ENCODE measurements at places on chromosomes 7 and 10.

GRCh38 chr7:18177129-18177814, 149.6 kb upstream of the PRPS1L1 start:
- DNase-seq: no peak

DNA sequence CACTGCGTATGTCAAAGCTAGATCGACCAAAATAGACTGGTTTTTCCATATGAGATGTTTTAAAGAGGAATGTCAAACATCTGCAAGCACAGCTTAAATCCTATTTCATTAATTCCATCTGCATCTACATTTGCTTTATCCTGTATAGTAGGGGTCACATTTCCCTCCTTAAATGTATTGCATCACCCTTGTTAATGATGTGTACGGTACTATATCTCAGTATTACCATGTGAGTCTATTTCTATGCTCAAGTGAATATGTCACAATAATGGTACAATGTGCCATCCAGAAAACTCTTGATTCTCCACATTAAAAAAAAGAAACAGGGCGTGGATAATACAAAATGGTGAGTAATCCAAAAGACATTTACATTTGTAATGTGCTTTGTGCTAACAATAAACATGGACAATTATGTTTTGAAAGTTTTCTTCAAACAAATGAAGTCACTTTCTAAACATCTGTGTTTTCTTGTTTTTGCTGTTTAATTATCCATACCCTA, 56.6 kb downstream of the TWIST1 start:
- DNase-seq: peak; percentile 80

GRCh38 chr7:141949451-141949850, 2.7 kb upstream of the CLEC5A start:
- DNase-seq: no peak

GRCh38 chr10:5540080-5540479, 15.3 kb downstream of the CALML3 start:
- DNase-seq: no peak

GRCh38 chr10:132974249-132974796, 32.0 kb upstream of the CFAP46 start:
- no peak for DNase-seq

GRCh38 chr10:69498711-69499471, 47.6 kb downstream of the TSPAN15 start:
- DNase-seq: no peak

- peak; percentile 82 for DNase-seq
Observed at GRCh38 chr7:24378871-24379616, 95.1 kb downstream of the NPY start.

DNA sequence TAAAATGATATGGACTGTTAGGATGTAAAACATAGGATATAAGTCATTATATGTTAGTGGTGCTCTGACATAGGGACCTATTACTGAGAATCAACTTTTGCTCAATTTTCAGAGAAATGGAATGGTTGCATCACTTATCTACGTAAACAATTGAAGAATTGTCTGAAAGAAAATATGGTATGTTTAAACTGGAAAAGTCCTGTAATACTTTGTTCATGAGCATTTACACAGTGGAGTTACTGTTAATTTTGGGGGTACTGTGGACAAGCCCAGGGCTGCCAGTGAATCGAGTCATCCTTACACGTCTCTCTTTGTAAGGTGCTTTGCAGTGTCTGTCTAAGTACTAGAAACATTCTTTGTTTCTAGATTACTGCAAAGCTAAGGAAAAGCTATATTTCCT, 152.0 kb downstream of the ZNF22 start:
- DNase-seq: no peak

GRCh38 chr7:76292213-76292573, 10.3 kb upstream of the HSPB1 start:
- DNase-seq: peak; percentile 35

DNA sequence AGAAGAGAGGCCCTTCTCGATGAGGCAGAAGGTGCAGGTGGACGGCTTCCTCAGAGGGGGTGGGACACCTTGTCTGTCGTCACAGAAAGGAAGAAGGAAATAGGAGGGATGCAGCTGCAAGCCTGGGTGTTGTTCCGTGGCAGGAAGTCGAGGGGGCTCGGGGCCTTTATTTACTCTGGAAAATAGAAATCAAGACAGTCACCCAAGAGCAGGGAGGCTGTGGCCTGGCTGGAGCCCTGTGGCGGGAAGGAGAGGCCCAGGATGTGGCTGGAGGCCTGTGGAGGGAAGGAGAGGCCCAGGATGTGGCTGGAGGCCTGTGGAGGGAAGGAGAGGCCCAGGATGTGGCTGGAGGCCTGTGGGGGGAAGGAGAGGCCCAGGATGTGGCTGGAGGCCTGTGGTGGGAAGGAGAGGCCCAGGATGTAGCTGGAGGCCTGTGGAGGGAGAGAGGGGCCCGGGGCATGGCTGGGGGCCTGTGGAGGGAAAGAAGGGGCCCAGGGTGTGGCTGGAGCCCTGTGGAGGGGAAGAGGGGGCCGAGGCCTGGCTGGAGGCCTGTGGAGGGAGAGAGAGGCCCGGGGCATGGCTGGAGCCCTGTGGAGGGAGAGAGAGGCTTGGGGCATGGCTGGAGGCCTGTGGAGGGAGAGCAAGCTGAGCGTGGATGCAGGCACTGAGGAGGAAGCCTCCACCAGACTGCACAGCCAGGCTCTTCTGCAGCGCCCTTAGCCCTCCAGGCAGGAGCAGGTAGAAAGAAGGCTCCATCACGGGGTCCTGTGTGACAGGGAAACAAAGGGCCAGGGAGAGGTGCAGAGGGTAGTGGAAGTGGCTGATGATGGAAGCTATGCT, 97.3 kb upstream of the SFMBT2 start:
- DNase-seq: no peak

DNA sequence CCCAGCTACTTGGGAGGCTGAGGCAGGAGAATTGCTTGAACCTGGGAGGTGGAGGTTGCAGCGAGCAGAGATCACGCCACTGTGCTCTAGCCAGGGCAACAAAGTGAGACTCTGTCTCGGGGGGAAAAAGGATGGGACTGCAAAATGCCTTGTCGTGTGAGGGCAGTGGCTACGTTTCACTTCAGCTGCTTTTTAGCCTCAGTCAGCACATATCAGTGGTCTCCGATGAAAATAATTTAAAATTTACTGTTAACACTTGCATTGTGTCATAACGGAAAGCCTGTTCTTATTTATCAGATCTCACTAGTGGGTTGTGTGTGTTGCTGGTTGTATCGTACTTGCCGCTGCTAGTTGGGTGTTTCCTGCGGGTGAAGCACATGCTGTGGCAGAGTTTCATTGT, 61.9 kb downstream of the RBM33 start:
- no peak for DNase-seq

- peak; percentile 5 for DNase-seq
Observed at GRCh38 chr7:95104739-95105138, 197.3 kb downstream of the PPP1R9A start.

DNA sequence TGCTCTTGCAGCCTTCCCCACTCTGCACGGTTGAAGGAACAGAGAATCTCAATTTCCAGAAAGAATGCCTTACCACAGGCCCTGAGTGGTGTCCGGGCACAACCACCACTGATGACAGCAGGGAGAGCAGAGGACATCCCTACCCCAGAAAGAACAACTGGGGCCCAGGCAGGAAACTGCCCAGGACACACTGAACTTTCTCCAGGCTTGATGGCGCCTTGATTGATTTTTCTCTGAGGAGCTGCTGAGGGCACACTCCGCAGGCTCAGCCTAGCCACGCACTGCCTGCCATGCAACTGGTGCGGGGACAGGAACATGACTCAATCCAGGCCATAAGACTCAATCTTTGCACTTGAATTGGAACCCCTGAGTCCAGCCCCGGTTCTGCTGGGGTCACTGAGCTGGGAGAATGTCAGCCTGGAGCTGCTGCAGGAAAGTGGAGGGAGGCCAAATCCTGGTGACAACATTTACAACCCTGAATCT, 5.9 kb downstream of the AKR1B1 start:
- no peak for DNase-seq

- DNase-seq: no peak
Observed at GRCh38 chr10:14087566-14087965, 243.2 kb downstream of the FRMD4A start.

DNA sequence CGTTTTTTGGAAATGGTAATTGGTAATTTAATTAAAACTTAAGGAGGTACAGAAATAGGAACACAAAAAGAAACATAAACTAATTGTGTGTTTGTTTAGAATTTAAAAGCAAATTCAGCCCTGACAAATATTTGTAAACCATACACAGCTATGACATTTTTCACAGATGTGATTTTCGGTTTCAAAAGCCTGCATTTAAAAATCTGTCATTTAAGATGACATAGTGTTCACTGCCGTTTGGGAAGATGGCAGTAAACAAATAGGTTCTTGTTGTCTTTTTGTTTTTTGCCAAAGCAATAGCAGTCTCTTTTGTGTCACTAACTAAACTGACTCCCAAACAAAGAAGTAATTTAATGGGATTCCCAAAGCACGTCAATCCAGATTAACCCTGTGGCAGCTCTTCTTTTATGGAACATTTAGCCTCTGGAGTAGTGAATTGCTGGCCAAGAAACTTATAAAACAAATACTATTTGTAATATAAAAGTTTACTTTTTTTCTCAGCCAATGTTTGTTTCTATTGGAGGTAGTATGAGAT, 697.6 kb downstream of the PHTF2 start:
- DNase-seq: no peak

DNA sequence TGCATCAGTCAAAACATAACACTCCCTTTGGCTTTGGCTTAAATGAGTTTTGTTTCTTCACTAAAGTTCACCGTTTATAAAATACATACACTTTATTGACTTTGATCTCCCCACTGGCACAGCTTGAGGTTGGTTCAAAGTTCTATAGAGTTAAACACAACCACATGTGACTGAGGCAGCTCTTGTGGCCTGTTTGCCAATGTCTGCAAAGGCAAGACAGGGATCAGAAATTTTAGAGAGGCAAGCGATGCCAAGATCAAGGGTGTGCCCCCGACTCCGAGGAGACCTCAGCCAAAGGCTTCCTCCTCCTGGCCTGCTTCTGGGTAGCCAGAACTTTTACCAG, 129.8 kb upstream of the JCAD start:
- DNase-seq: no peak

DNA sequence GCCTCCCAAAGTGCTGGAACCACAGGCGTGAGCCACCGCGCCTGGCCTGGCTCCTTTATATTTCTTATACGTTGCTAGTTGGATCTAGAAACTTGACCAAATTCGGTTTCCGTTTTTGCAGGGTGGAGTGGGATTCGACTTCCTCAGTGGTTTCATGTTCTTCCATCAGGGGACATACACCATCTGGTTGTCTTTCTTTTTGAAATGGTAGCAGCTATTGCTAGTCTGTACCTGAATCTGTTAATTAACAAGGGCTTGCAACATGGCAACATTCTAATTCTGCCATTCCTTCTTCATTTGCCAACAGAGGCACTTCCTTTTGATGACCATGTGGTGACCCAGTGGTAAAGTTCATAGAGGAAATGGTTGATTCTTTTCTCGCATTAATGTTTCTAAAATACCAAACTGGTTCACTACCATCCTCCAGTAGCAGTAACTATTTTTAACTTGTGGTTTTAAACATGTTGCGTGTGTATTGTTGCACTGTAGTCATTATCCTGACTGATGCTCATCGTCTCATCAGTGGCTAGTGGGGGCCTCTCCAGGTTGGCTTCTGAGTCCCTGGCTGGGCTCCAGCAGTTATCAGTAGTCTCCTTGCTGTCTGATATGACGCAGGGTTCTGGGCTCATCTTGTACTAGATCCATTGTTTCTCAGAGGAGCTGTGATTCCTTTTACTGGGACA, 159.2 kb downstream of the RGS10 start:
- peak; percentile 31 for DNase-seq

DNA sequence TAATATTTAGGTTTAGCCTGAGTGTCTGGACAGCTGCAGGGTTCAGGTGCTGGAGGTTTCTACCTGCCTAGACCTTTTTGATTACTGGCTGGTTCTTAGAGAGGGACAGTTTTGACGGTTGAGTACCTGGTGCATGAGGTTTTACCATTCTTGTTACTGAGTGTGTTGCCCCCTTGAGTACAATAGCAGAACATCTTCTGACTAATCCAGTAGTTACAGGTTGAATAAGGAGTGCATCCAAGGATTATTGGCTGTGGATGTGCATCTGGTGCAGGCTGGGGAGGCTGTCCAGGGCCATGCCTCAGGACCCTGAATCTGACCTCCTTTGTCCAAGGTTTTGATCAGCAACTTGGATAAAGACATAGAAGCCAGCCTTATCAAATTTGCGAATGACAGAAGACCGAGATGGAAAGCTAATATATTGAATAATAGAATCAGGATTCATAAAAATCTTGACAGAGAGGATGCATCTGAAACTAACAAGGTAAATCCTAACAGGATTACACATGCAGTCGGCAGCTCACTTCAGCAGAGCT, 23.1 kb downstream of the PLPP4 start:
- DNase-seq: no peak
